ENCODE measurements at places on chromosomes 3 and 15. TPM values are rescaled to one million over a fixed set of nuclear protein-coding genes. Genes with fewer than 3 reads are reported as not detected.
A peak's percentile ranks its signal among the peaks of the same experiment; 100 is the strongest.

DNA sequence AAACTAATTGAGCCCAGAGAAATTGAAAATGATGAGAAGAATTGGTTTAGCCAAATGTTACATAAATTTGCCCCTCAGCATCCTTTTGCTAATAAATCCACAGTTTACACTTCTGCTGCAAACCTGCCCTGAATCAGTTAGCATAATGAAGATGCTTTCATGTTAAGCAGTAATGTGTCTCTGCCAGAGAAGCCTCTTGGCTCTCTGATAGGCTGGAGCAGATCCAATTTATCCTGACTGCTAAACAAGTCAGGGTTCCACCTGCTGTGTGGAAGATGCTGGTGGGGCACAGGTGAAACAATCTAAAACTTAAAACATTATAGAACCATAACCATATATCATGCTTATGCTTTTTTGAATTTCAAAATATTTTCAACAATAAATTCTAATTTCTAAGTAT, 946.8 kb downstream of the OTOL1 start:
- H3K4me1 ChIP-seq, result no peaks in the 10 kb centered on the region
- H3K4me3 ChIP-seq, result no peak overlapping the region
- H3K36me3 ChIP-seq, result no peaks in the 10 kb centered on the region

- H3K27me3 ChIP-seq, result no peaks in the 10 kb centered on the region
- H3K4me3 ChIP-seq, result no peak overlapping the region
- peaks cover 60% of the 10 kb centered on the region for H3K4me1 ChIP-seq
- no peak overlapping the region for H3K27ac ChIP-seq
- peak; percentile 70 for DNase-seq
- H3K36me3 ChIP-seq, result no peaks in the 10 kb centered on the region
These were observed 45.1 kb downstream of the SEMA5B start for GRCh38 chr3:122982216-122983185.

GRCh38 chr3:168847291-168847883, 751.7 kb upstream of the GOLIM4 start:
- H3K36me3 ChIP-seq, result no peaks in the 10 kb centered on the region
- H3K27ac ChIP-seq, result no peak overlapping the region
- H3K4me1 ChIP-seq, result no peaks in the 10 kb centered on the region
- DNase-seq, result peak; percentile 57

The CLDN11 gene
- polyA plus RNA-seq, result 425 TPM

The ACKR4 gene
- polyA plus RNA-seq, result 0.62 TPM

GRCh38 chr3:65284961-65285360, 597.2 kb upstream of the ADAMTS9 start:
- no peak overlapping the region for H3K27ac ChIP-seq
- no peak for DNase-seq
- no peak overlapping the region for H3K4me3 ChIP-seq

The CYP1A2 gene
- not detected for polyA plus RNA-seq

- H3K27me3 ChIP-seq, result no peaks in the 10 kb centered on the region
- peaks cover 8% of the 10 kb centered on the region for H3K4me1 ChIP-seq
- peak overlapping the region; percentile 97 for H3K4me3 ChIP-seq
- no peaks in the 10 kb centered on the region for H3K36me3 ChIP-seq
- peak overlapping the region; percentile 84 for H3K27ac ChIP-seq
These were observed 665 bp downstream of the PIGB start for GRCh38 chr15:55319537-55320237.

The SELENOT gene
- polyA plus RNA-seq, result 159 TPM

DNA sequence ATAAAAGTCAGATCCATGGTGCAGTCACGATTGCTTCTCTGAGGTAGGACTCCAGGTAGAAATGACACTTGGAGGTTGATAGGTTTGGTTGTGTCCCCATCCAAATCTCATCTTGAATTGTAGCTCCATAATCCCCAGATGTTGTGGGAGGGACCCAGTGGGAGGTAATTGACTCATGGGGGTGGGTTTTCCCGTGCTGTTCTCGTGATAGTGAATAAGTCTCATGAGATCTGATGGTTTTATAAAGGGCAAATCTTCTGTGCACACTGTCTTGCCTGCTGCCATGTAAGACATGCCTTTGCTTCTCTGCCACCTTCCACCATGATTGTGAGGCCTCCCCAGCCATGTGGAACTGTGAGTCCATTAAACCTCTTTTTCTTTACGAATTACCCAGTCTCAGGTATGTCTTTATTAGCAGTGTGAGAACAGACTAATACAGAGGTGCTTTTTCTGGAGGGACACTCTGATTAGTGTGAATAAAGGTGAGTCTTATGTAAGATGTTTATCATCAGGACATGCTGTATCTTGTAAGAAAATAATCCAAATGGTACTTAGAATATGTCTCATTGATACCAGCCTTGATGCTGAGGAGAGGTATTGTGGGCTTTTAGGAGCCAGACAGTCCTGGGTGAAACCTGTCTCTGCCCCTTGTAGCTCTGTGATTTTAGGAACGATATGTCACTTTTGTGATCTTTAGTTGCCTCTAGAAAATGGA, 43.0 kb downstream of the SLCO3A1 start:
- no peaks in the 10 kb centered on the region for H3K27me3 ChIP-seq
- no peak overlapping the region for H3K4me3 ChIP-seq
- H3K4me1 ChIP-seq, result no peaks in the 10 kb centered on the region
- no peaks in the 10 kb centered on the region for H3K36me3 ChIP-seq
- no peak for DNase-seq

DNA sequence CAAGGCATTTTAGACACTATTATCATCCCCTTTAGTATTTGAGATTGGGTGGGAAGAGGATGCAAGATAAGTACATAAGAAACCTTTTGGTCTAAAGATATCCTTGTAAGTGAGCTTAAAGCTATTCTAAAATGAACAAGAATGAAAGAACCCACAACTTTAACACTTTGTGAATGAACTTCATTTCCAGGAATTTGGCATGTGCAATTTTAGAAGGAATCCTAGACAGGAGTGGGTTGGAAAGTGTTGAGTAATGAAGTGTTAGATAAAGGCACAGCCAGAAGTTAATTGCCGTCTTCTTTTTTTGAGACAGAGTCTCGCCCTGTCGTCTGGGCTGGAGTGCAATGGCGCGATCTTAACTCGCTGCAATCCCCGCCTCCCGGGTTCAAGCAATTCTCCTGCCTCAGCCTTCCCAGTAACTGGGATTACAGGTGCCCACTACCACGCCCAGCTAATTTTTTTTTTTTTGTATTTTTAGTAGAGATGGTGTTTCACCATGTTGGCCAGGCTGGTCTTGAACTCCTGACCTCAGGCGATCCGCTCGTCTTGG, 13.2 kb upstream of the TEX9 start:
- no peak for DNase-seq
- no peaks in the 10 kb centered on the region for H3K4me1 ChIP-seq
- H3K36me3 ChIP-seq, result no peaks in the 10 kb centered on the region
- H3K4me3 ChIP-seq, result no peak overlapping the region
- no peak overlapping the region for H3K27ac ChIP-seq
- H3K27me3 ChIP-seq, result no peaks in the 10 kb centered on the region

- peak; percentile 12 for DNase-seq
- H3K27me3 ChIP-seq, result no peaks in the 10 kb centered on the region
- H3K4me3 ChIP-seq, result no peak overlapping the region
- no peaks in the 10 kb centered on the region for H3K4me1 ChIP-seq
These were observed 542.9 kb downstream of the FHIT start for GRCh38 chr3:60708191-60708975.

GRCh38 chr3:196423044-196423781, 9.0 kb downstream of the UBXN7 start:
- no peak overlapping the region for H3K27ac ChIP-seq
- DNase-seq, result peak; percentile 22
- no peak overlapping the region for H3K4me3 ChIP-seq
- no peaks in the 10 kb centered on the region for H3K27me3 ChIP-seq

The LSM3 gene
- 16.3 TPM for polyA plus RNA-seq

The CCR8 gene
- not detected for polyA plus RNA-seq

The ARPP21 gene
- polyA plus RNA-seq, result 61.4 TPM

- H3K27me3 ChIP-seq, result no peaks in the 10 kb centered on the region
These were observed 48.5 kb downstream of the THBS1 start for GRCh38 chr15:39629371-39629770.

DNA sequence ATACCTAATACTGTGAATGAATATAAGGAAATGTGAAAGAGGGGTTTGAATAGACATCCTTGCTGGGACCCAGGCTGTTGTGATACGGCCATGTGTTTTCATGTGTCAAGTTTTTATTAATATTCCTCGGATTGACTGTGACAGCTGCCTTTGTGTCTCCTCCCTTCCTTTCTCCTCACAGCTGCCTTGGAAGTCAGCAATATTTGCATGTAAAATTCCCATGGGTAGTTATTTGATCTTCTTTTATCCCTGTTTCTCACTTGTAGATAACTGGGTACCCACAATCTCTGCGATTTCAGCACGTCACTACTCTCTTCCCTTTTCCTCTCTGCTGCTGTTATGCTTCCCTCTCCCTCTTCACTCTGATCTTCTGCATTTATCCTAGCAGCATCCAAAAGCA, 9.4 kb downstream of the GPR156 start:
- H3K4me1 ChIP-seq, result no peaks in the 10 kb centered on the region
- no peak overlapping the region for H3K4me3 ChIP-seq
- H3K27ac ChIP-seq, result no peak overlapping the region
- H3K36me3 ChIP-seq, result no peaks in the 10 kb centered on the region
- DNase-seq, result peak; percentile 38

GRCh38 chr3:186142393-186142932, 33.6 kb upstream of the ETV5 start:
- no peaks in the 10 kb centered on the region for H3K27me3 ChIP-seq
- H3K4me1 ChIP-seq, result no peaks in the 10 kb centered on the region
- DNase-seq, result no peak
- H3K27ac ChIP-seq, result no peak overlapping the region
- no peaks in the 10 kb centered on the region for H3K36me3 ChIP-seq

The CCDC39 gene
- 7.2 TPM for polyA plus RNA-seq

- no peak overlapping the region for H3K27ac ChIP-seq
- H3K36me3 ChIP-seq, result peaks cover 6% of the 10 kb centered on the region
- H3K4me1 ChIP-seq, result peaks cover 33% of the 10 kb centered on the region
These were observed 86.0 kb downstream of the EEFSEC start for GRCh38 chr3:128239304-128239703.

Measured in spinal cord (tissue), 10 donors.